ENCODE measurements at places on chromosomes 11 and 22.

- DNase-seq: no peak
These were observed 44.5 kb upstream of the RASSF10 start for GRCh38 chr11:12964650-12965049.

- no peak for DNase-seq
These were observed 22.8 kb downstream of the CREB3L1 start for GRCh38 chr11:46300270-46300669.

DNA sequence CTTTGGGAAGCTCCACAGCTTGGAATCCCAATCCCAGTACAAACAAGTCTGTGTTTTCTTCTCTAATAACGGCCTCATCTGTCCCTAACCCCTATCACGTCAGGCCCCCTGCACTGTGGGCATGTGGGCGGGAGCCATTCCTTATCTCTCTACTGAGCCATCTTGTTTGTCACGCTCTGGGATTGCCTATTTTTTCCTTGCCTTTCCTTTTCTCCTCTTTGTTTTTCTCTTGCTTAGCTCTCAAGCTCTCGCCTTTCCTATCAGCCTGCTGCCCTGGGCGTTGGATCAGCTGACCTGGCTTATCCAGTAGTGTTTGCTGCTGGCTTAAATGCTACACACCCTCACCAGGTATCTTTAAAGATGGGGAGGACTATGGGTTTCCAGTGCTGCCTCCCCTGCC, 35.8 kb downstream of the ARHGAP1 start:
- no peak for DNase-seq

DNA sequence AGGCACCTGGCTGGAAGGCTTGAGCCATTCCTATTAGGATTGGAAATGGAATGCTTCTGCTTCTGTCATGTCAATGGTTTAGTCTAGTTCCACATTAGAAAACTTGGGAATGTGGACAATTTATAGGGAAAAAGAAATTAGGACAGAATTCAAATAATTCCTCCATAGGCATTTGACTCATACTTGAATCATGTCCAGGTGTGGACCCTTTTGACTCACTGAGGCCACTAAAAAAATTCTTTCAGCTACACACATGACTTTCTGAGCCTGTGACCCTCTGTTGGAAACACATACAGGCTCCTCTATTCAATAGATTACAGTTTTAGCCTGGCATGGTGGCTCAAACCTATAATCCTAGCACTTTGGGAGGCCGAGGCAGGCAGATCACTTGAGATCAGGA, 100.5 kb downstream of the RASSF10 start:
- DNase-seq: no peak

DNA sequence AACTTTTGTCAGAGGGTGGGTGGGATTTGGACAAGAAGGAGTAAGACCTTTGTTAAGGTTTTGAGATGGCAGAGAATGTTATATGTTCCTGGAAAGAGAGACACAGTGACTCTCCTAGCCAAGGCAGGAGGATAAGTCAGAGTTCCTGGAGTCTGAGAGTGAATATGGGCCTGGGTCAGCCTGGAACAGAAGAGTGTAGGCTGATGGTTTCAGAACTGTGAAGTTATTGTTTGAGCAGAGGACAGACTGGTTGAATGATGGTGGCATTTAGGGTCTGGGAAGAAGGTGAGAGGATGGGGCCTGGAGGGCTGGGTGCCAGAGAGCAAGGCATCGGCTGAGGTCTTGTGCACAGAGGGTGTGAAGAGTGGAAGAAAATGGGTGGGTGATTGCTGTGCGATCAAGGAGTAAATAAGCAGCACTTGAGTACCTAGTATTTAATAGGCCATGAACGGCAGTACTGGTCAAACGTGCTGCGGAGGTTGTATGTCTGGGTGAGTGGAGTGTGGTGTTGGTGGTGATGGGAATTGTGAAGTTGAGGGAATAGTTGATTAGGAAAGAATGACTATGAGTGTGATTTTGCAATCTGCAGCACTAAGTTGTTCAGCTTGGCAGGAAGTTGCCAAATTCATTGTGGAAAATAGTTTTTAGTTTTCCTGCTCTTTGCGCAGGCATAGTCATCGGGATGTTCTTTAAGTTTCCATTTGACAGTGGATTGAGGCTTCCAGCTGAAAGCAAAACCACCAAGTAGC, 1.8 kb downstream of the PANX1 start:
- no peak for DNase-seq

- DNase-seq: no peak
These were observed 62.8 kb upstream of the PRDM11 start for GRCh38 chr11:45083544-45084087.

GRCh38 chr11:77346906-77347603, 45.6 kb upstream of the GDPD4 start:
- DNase-seq: no peak

DNA sequence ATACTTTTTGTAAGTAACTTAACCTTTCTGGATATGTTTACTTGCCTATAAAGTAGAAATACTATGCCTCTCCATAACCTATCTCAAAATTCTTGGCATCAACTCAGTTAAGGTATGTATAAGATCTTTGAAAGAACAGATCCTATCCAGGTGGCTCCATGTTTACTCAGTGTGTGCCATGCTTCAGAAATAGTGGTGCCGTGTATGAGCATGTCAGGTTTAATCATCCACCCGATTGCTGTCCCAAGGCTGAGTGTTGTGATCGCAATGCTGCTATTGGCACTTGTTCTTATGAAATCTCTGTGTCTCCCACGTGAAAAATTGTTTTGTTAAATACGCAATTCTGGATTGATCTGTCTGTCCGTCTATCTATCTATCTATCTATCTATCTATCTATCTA, 85.9 kb upstream of the SNX19 start:
- no peak for DNase-seq

DNA sequence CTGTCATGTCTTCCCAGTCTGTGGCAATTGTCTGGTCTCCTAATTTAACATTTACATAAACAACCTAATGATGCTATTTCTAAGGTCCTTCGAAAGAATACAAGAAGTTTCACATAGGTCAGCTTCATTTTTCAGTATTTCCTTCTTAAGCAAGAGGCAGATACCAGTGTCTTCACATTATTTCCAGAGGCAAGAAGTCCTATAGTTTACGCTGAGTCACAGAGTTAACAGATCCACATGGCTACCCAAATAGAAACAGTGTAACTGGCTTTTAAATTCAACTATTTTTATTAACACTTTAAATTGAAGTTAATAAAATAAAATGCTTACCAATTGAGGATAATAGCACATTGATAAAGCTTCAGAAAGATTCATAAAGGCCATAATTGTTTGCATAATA, 10.9 kb downstream of the PRRG4 start:
- DNase-seq: no peak

DNA sequence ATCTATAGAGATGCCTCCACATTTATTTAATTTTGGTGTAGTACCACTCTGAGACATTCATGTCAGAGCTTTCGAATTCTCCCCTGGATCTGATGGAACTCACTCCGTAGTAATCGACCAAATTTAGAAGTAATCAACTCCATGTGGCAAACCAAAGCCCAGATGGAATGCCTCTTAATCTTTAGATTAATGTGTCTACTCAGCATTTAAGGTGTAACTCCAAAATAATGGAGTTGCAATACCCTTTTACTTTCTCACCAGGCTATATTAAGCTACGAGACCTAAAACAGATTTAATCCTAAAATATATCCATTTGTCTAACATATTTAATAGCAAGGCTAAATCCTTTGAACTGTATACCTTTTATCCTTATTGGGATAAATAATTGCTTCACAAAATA, 473.3 kb downstream of the CNTN5 start:
- no peak for DNase-seq

DNA sequence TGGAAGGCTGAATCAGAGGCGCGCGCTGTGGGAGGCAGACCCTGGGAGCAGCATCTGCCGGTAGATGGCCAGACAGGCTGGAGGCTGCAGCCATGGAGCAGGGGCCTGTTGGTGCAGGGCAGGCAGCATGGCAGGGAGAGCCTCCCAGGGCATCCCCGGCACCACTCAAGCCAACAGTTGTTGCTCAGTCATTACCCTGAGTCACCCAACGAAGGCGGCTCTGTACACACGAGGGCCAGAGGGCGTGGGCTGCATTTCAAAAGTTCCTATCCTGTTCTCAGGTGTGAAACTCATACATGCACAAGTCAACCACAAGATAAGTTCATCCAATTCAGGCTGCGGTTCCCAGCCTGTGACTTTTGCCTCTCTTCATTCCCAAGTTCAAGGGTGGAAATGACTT, 2.6 kb downstream of the ANO1 start:
- no peak for DNase-seq

DNA sequence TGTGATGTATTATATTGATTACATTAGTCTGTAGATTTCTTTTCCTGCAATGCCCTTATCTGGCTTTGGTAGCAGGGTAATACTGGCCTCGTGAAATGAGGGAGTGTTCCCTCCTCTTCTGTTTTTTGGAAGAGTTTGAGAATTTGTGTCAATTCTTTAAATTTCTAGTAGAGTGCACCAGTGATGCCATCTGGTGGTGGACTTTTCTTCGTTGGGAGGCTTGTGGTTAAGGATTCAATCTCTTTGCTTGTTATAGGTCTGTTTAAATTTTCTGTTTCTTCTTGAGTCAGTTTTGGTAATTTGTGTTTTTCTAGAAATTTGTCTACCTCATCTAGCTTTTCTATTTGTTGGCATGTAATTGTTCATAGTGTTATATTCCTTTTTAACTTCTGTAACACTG, 18.9 kb downstream of the SHANK3 start:
- peak; percentile 26 for DNase-seq

GRCh38 chr11:11770296-11770695, 71.5 kb upstream of the USP47 start:
- DNase-seq: no peak

DNA sequence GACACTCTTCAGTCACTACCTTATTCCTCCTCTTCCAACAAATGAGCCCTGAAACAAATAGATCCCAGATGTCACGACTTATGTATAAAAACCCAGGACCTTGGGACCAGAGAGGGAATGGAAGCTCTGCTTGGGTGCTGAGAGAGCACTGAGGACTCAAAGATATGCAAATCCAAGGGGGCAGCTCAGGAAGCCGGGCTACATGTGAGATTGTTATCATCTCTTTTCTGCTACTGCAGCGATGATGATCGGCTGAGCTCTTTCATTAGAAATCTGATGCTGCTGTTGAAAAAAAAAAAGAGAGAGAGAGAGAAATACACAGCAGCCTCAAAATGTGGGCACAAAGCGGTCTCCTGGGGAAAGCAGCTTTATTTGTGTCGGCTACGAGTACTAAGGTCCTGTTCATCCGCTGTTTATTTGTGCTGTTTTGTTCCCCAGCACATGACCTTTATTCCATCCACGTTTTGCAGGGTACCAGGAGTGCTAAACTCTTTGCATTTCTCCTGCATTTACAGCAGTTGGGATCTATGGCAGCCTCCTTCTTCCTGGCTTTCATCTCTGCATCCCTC, 120.2 kb downstream of the TRIM29 start:
- DNase-seq: no peak

GRCh38 chr11:92775003-92775676, 194.3 kb upstream of the MTNR1B start:
- no peak for DNase-seq

- no peak for DNase-seq
These were observed 692.1 kb downstream of the NTM start for GRCh38 chr11:132062541-132062940.

DNA sequence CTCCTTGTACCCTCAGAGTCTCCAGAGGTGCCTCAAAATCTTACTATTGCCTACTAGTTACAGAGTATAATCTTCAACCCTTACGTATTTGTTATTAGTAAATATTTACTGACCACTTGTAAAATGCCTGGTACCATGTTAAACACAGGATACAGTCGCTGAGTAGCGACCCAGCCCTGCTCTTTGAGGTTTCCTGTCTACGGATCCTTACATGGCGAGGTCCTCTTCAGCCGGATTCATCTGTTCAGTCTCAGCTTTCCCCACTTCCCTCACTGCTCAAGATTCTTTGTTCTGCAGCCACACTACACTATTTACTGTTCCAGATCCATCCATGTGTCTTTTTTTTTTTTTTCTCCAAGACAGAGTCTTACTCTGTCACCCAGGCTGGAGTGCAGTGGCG, 13.2 kb upstream of the TTC36 start:
- DNase-seq: no peak

- peak; percentile 22 for DNase-seq
These were observed 12.5 kb upstream of the MB start for GRCh38 chr22:35629406-35630216.

DNA sequence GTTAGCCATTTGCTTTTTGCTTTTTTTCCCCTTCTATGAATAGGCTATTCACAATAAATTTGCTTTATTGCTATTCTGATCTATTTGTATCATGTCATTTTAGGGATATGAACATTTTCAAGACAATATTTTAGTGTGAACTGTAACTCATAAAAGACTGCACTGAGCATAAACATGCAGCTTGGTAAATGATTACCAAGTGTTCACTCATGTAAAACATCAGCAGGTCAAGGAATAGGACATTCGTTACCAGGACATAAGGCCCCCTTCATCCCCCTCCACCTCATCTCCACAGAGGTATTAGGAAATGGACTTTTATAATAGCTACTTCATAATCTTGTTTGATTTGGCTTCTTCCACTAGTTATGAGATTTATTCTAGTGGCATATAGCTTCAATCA, 12.4 kb downstream of the NLRP14 start:
- no peak for DNase-seq

- no peak for DNase-seq
These were observed 1.3 kb downstream of the FAM180B start for GRCh38 chr11:47587723-47588326.
